ENCODE measurements at places on chromosomes 13 and 19.

DNA sequence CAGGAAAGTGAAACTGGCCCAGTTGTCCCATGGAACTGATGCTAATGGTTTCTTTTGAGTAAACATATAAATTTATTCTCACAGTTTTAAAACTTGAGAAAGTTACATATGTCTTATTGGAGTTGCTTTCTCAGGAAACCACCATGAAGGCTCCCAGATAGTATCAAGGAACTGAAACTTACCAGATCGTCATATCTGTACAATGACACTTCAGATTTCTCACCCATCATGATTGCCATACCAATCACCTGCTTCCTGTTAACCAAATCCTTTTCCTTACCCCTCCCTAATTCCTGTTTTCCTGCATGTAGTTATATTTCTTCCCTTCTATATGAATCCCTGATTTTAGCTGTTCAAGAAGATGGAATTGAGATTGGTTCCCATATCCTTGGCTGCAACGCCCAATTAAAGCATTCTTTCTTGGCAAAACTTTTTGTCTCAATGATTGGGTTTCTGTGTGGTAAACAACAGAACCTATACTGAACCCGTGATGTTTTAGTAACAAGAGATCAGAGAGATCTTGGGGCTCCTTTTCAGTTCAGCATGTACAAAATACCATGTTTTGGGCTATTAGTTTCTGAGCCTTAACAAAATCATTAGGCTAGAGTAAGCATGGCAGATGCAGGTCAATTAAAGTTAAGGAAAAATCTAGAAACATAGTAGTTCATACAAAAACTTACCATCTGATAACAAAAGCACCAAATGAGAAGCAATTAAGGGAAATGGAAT is 781.3 kb upstream of the MIR17HG start:
- DNase-seq = no peak

GRCh38 chr19:11461453-11461852 is 19.4 kb downstream of the ELAVL3 start:
- DNase-seq = no peak

DNA sequence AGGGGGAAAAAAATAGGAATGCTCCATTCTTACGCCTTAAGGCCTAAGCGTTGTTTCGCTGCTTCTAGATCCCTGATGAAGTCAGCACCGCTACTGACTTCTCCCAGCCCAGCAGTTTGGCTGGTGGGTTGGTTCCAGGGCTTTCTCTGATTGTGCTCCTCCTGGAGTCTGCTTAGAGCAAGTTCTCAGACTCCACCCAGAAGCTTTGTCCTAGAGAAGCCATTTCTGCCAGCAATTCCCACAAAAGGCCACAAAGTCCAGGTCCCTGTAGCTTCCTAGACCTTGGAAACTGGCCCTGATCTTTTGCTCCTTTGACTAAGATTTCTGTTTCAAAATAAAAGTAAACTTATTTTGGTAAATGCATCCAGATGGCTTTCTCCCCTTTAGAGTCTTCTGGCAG is 65.4 kb downstream of the KCTD12 start:
- DNase-seq = no peak

- DNase-seq = no peak
Observed at GRCh38 chr13:74184283-74184682, 50.1 kb upstream of the KLF12 start.

GRCh38 chr13:109483284-109483683 is 303.1 kb downstream of the IRS2 start:
- no peak for DNase-seq

DNA sequence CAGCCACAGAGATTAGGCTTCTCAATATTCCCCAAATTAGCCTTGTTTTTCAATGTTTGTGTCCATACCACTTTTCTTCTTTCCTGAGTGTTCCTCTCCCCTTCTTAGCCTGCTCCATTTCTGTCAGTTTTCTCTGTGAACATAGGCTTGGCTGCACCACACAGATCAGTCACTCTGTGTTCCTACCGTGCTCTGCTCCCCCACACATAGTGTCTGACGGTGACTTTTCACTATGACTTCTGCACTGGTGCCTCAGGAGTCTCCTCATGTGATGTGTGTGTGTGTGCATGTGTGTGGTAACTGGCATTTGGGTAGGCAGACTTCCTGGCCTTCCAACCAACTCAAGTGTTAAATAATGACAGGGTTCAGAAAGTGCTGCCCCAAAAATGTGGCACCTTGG is 47.9 kb upstream of the MYCBP2 start:
- no peak for DNase-seq

DNA sequence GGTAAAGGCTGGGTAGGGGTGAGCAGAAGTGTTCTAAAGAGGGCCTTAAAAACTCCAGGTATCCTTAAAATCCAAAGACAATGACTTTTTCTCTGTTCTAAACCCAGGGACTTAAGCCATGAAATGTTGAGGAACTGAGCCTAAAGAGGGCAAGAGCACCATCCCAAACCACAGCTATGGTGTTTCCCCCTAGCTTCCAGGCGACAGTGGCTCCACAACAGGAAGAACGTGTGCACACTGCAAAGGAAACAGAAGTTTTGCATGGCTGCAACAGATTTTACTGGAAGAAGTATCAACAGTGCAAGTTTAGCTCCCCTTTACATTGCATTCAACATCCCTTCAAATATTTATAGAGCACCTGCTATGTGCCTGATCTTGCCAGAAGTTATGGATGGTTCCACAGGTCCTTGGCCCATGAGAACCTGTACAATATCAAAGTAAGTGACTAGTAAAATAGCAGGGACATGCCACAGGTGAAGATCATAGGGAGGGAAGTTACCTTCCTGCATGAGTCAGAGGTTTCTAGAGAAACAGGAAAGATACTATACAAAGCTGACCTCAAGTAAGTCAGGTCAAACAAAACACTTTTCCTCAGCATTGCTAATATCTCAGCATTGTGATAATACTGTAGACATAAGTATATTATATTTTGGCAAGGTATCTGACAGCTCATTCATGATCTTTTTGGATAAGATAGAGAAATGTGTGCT is 8.4 kb upstream of the KCTD12 start:
- DNase-seq = peak; percentile 81

DNA sequence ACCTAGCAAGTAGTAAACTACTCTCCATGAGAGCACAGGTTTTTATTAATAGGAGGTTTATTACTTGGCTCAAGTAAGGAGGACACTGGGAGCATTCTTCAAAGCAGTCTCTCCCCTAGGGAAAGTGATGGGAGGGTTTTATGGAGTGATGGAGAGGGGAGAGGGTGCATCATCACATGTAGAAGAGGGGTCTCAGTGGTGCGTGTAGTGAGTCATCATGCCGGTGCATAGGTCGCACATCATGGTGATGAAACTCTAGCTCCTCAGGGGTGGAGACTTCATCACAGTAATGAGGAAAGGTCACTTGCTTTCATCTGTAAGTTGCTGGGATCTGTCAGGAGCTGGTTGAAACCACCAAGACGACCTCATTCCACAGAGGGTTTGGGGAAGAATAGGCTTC is 210.8 kb upstream of the UBL3 start:
- DNase-seq = no peak

Measured in epithelial cell of esophagus (primary cell).